Ecto neural progenitor cell (in vitro differentiated cells): ENCODE measurements at places on chromosomes 3 and 15.

- no peak for DNase-seq
These were observed 4.9 kb downstream of the HDAC11 start for GRCh38 chr3:13484851-13485590.

DNA sequence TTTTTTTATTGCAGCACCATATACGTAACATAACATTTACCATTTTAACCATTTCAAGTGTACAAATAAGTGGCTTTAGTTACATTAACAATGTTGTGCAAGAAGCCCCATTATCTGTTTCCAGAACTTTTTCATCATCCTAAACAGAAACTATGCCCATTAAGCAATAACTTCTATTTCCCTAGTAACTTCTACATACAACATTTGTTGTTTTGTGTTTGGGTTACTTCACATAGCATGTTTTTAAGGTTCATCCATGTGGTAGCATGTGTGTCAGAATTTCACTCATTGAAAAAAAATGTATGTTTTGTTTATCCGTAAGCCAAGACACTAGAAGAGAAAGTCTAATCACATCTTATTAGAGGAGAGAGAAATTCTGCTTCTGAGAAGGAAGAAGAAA, 450.5 kb upstream of the PDZRN3 start:
- DNase-seq = no peak

DNA sequence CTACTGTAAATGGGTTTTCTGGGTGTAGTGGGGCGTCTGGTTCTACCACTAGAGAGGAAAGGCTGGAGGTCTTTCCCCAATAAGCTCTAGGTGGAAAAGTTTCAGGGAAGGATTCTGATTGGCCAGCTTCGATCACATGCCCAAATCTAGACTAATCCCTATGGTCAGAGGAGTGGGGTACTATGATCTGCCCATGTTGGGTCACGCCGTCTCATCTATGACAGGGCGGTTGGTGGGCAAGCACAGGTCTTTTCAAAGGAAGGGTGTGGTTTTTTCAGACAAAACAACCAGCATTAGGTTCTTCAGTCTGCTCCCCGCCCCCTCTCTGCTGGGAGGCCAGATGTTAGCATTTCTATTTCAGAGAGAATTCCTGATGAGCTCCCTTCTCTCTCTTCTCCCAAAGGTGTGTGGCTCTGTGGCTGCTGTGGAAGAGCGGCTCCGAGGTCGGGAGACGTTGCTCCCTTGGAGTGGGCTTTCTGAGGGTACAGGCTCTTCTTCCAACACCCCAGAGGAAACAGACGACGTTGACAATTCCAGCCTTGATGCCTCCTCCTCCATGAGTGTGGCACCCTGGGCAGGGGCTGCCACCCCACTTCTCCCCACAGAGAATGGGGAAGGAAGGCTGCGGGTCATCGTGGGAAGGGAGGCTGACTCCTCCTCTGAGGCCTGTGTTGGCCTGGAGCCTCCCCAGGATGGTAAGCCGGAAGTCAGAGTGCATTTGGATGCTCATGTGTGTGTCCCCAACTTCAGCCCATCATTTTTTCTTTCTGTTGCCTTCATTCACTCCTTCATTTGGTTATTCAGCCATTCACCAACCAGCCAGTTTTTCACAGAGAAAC, 9.7 kb upstream of the TATDN2 start:
- no peak for DNase-seq

- DNase-seq = no peak
These were observed 68.0 kb upstream of the MNS1 start for GRCh38 chr15:56532721-56533460.

DNA sequence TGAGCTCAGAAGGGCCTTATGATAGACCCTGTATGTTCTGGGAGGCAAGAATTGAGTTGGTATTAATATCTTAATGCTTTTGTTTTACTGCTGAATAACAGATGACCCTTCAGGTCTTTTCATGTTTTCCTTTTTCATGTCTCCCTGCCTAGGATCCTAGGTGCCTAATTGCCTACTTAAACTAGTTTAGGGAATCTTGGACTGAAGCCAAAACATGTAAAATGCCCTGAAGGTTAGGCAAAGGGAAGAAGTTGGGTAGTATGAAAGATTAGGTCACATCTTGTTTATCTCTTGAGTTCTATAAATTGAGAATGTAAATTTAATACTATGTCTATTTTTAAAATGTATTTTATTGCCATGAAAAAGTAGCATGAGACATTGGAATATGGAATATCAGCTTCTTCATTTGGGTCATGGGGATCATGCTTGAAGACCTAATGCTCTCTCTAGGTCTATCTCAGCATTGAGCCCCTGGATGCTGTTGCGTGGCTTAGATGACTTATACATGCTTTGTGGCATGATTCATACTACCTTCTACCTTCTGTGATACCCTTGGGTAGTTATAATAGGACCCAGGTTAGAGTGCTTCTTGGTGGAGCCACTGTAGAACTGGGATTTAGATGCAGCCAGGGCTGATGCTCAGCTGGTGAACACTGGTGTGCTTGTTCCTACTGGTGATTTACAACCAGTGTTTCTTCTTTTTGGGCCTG, 26.4 kb downstream of the RBM6 start:
- DNase-seq = no peak

DNA sequence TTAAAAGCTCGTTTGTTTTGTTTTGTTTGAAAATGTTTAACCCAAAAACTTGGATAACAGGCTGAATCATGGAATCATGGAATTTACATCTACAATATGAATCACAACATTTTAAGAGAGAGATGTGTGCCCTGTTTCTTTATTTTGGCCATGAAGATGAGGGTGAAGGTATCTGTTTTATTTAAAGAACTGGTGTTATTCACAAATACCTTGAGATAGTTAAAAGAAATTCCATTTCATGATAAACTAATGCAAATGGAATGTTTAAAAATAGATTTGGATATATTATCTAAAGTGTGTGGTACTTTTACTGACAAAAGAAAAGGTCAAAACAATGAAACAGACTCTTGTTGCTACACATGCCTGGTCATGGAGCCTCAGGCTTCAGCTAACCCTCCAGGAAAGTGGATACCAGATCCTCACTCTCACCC, 486.0 kb upstream of the CFAP20DC start:
- no peak for DNase-seq

- no peak for DNase-seq
These were observed 112.4 kb upstream of the GOLGA8J start for GRCh38 chr15:29970402-29970695.

DNA sequence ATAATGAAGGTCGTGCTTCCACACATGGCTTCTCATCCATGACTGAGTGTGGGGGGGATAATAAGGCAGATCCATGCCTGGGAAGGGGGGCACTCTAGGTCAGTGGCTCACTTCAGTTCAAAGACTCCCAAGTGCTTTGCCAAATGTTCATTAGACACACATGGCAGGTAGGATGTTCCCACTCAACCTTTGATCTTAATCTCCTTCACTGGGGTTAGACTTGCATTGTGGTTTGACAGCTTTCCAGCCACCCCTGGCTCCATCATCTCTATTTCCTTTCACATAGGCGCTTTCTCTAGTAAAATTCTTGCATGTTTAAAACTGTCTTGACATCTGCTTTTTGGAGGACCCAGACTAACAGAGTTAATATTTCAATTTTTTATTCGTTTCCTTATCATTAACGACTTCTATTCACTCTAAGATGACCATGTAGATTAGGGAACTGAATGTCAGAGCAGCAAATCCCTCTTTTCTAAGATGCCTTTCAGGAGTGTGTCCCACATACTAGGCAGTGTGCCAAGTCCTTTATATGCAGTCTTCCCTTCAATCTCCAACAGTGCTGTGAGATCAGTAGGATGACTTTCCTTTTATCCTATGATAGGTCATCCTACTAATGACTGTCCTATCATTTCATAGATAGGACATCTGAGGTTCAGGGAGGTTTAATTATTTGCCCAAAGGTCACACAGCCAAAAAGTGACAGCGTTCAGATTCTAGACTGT, 57.9 kb downstream of the BTD start:
- DNase-seq = no peak

DNA sequence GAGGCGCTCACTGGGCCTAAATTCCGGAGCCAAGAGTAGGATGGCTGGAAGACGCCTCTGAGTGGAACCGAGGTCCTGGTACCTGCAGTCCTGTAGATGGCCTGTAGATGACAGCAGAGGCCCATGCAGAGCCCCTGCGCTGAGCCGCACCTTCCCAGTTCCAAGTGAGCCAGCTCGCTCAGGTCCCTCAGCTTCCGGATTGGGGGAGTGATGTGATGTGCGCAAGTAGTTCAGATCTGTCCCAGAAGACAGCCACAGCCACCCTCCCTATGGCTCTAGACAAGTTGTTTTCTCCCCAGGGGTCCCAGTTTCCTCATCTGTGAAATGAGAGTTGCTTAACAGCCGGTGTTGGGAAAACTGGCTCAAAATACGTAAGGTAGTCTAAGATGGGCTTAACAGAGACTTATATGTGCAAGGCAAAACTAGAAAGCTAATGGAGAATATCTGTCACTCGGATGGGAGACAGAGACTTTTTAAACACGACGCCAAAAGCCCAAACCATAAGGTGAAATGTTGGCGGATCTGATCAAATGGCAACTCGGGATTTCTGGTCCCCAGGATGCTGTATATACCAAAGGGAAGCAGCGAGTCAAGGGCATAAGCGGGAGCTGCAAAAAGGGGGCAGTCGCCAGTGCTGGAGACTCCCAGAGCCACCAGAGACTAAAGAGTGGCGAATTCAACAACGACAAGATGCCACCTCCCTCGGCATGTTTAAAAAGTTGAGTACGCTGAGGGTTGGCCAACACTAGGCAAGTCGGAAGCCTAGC, 765 bp upstream of the MAPKAPK3 start:
- DNase-seq = peak; percentile 90

DNA sequence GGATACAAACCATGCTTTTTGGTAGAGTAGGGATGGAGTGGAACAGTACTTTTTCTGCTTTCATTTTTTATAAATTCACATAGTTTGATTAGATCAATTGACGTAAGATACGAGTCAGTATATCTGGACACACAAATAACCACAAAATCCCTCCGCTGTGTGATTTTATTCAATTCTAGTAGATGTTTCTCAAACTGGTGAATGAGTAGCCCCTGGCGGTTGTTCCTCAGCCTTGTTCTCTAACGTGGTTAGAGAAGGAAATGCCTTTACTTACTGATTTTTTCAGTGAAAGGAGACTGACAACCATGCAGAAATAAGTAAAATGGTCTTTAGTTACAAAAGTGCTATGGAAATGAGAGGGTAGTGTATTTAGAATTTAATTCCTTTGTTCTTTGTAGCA, 161.0 kb downstream of the TCF12 start:
- no peak for DNase-seq

DNA sequence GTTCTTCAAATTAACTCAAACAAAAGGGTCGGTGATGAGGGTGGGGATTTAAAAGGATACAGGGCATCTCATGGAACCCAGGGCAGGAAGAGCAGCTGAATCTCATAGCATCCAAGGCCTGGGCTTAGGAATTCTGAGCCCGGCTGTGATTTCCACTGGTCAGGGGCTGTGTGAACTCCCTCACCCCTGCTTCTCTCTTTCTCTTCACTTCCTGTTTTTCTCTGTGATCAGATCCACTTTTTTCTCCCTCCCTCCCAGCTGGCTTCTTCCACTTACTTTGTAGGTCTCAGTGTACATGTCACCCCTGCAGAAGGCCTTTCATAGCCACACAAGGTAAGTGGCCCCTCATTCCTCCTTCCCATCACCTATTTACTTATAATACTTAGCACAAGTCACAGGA, 68.2 kb upstream of the CORO2B start:
- no peak for DNase-seq

- DNase-seq = no peak
These were observed 131.3 kb downstream of the SMAD6 start for GRCh38 chr15:66833371-66833770.

DNA sequence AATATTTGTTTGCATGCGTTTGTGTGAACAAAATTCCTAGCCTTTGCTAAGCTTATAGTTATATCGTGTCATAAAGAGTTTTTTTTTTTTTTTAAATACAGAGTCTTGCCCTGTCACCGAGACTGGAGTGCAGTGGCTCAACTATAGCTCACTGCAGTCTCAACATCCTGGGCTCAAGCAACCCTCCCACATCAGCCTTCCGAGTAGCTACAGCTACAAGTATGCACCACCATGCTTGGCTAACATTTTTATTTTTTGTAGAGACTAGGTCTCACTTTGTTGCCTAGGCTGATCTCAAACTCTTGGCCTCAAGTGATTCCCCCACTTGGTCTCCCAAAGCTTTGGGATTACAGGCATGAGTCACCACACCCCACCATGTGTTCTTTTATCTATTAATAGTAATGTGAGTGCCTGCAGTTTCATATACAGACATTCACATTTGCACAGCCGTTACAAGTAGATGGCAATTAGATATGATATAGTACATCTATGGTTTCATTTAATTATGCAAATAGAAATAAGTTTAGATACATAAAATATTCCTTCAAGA, 848.6 kb downstream of the PDCD6IP start:
- DNase-seq = no peak

GRCh38 chr3:103499967-103500366, 1065.2 kb downstream of the ZPLD1 start:
- no peak for DNase-seq

- no peak for DNase-seq
These were observed 512.3 kb downstream of the EDEM1 start for GRCh38 chr3:5699811-5700210.

DNA sequence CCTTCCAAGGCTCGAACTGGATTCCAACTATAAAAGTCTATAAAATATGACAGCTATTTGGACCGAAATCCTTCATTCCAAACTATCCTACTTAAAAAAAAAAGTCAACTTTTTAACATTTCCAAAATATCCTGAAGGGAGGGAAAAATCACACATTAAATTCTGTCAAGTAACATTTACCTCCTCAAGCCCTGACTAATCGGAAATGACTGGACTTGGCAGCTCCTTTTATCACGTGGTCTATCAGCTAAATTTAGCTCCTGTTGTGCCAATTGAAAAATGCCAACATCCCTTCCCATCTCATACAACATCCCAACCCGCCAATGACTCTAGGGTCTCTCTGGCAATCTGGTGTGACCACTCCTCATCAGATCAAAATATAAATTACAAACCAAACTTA, 297.9 kb downstream of the FHIT start:
- no peak for DNase-seq

- DNase-seq = no peak
These were observed 47.6 kb upstream of the SEC61A1 start for GRCh38 chr3:128004661-128005060.

- no peak for DNase-seq
These were observed 16.1 kb downstream of the ACAA1 start for GRCh38 chr3:38120693-38121450.

- no peak for DNase-seq
These were observed 315.4 kb downstream of the PTPRG start for GRCh38 chr3:61876797-61877196.

GRCh38 chr3:72847282-72847681, 963 bp downstream of the SHQ1 start:
- DNase-seq = no peak
